CD4-positive, alpha-beta T cell (primary cell): ENCODE measurements at places on chromosomes 7 and 10. TPM values are rescaled to one million over a fixed set of nuclear protein-coding genes. Genes with fewer than 3 reads are reported as not detected.

GRCh38 chr10:70142555-70142954 is 3.9 kb downstream of the TYSND1 start:
- DNase-seq, result no peak
- peaks cover 32% of the 10 kb centered on the region for H3K4me1 ChIP-seq
- H3K27me3 ChIP-seq, result no peaks in the 10 kb centered on the region
- H3K27ac ChIP-seq, result no peak overlapping the region
- no peak overlapping the region for H3K4me3 ChIP-seq
- peaks cover 13% of the 10 kb centered on the region for H3K36me3 ChIP-seq

- H3K4me1 ChIP-seq, result peaks cover 12% of the 10 kb centered on the region
- no peak for DNase-seq
- H3K36me3 ChIP-seq, result no peaks in the 10 kb centered on the region
- H3K27ac ChIP-seq, result no peak overlapping the region
Measured at GRCh38 chr7:20776214-20776911, 10.3 kb downstream of the SP8 start.

DNA sequence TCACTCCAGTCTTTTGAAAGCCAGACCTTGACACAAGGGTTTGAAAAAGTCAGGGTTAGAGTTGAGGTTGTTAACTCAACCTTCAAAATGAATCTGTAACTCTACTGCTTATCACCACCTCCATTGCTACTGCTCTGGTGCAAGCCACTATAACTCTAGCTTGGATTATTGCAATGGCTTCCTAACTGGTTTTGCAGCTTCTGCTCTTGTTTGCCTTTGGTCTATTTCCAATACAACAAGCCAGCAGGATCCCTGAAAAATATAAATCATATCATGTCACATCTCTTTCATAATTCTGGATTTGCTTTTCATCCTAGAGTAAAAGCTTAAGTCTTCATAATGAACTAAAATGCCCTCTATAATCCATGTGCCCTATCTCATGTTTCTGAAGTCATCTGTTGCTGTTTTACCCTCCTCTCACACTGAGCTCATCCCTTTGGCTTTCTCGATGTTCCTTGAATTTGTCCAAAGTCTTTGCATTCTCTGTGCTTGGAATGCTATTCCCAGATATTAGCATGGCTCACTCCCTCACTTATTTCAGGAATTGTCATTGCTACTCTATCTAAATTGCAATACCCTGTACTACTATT is 10.9 kb downstream of the TAS2R60 start:
- no peaks in the 10 kb centered on the region for H3K27me3 ChIP-seq
- no peak overlapping the region for H3K4me3 ChIP-seq
- H3K4me1 ChIP-seq, result no peaks in the 10 kb centered on the region
- no peak for DNase-seq
- no peak overlapping the region for H3K27ac ChIP-seq

DNA sequence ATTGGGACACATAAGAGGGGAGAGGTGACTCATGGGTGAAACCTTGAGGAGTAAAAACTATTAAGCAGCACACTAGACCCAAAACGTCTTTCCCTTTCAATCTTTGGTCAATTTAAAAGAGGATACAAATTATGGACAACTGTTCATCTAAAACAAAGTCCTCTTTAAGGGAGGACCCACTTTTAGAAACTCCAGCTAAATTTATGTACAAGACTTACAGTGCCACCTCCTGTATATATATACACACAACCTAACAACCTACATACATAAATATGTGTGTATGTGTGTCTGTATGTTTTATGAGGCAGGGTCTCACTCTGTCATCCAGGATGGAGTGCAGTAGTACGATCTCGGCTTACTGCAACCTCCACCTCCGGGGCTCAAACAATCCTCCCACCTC is 18.1 kb upstream of the ZC3HAV1 start:
- no peak overlapping the region for H3K27ac ChIP-seq
- H3K36me3 ChIP-seq, result no peaks in the 10 kb centered on the region
- DNase-seq, result no peak
- H3K4me3 ChIP-seq, result no peak overlapping the region
- H3K27me3 ChIP-seq, result no peaks in the 10 kb centered on the region

DNA sequence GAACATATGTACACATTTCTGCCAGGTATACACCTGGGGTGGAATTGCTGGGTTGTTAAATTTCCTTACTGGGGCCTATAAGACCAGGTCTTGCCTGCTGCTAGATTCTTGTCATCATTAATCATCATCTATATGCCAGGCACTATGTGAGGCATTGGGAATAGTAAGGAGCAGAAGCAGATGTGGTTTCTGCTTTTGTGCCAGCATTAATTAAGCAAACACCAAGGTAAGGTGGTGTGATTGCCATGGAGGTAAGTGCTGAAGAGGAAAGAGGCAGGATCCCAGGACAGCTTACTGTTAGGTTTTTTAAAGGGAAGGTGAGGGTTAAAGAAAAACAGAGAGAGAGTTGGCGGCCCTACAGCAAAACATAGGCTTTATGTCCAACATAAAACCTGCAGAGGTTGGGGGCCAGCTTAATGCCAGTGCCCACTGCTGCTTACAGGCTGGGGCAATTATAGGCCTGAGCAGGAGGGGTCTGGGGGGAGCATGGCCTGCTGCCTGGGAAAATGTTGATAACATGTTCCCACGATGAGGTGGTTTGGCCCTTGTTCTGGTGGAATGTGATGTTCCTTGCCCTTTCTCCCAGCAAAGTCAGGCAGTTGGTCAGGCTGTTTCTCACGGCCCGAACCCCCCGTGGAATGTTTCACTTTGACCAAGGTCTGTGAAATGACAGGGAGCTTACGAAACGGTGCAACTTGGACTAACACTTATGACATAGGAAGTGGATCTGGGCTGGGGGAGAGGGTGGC is 93.9 kb downstream of the RBM20 start:
- peaks cover 31% of the 10 kb centered on the region for H3K4me1 ChIP-seq
- no peak for DNase-seq
- H3K27ac ChIP-seq, result no peak overlapping the region
- no peaks in the 10 kb centered on the region for H3K27me3 ChIP-seq

DNA sequence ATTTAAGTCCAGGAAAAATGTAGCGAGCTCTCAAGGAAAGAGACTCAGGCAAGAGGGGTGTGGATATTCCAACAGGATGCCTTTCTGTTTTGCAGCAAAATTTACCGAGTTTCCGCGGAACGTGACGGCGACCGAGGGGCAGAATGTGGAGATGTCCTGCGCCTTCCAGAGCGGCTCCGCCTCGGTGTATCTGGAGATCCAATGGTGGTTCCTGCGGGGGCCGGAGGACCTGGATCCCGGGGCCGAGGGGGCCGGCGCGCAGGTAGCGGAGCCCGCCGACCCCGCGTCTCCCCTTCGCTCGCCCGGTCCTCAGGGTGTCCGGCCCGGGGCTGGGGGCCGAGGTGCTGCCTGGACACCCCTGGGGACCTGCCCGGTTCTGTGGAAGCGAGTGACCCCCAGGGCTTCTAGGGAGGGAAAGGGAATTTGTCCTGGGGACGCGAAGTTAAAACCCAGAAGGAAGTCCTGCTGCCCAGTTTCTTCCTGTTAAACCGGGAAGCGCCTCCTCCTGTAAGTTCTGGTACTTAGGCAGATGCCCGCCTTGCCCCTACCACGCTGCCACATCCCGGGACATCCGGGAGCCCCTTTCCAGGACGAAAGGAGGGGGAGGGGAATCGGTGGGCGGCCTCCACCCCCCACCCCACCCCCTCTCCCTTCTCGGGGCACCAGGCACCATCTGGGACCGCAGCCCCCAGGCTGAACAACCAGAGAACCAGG is 2.5 kb downstream of the VSTM2A start:
- H3K36me3 ChIP-seq, result no peaks in the 10 kb centered on the region
- H3K27ac ChIP-seq, result no peak overlapping the region
- no peaks in the 10 kb centered on the region for H3K4me1 ChIP-seq
- DNase-seq, result no peak

DNA sequence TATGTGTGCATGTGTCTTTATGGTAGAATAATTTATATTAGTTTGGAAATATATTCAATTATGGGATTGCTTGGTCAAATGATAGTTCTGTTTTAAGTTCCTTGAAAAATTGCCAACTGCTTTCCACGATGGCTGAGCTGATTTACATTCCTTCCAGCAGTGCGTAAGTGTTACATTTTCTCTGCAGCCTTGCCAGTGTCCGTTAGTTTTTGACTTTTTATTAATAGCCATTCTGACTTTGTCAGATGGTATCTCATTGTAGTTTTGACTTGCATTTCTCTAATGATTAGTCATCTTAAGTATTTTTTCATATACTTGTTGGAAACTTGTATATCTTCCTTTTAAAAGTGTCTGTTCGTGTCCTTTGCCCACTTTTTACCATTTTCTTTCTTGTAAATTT is 434.2 kb upstream of the POT1 start:
- H3K27me3 ChIP-seq, result no peaks in the 10 kb centered on the region
- no peak for DNase-seq
- no peaks in the 10 kb centered on the region for H3K36me3 ChIP-seq
- no peaks in the 10 kb centered on the region for H3K4me1 ChIP-seq

- no peak for DNase-seq
- H3K27me3 ChIP-seq, result no peaks in the 10 kb centered on the region
- H3K27ac ChIP-seq, result no peak overlapping the region
- no peaks in the 10 kb centered on the region for H3K4me1 ChIP-seq
- no peaks in the 10 kb centered on the region for H3K36me3 ChIP-seq
Measured at GRCh38 chr10:105699504-105699903, 1058.4 kb downstream of the SORCS3 start.

DNA sequence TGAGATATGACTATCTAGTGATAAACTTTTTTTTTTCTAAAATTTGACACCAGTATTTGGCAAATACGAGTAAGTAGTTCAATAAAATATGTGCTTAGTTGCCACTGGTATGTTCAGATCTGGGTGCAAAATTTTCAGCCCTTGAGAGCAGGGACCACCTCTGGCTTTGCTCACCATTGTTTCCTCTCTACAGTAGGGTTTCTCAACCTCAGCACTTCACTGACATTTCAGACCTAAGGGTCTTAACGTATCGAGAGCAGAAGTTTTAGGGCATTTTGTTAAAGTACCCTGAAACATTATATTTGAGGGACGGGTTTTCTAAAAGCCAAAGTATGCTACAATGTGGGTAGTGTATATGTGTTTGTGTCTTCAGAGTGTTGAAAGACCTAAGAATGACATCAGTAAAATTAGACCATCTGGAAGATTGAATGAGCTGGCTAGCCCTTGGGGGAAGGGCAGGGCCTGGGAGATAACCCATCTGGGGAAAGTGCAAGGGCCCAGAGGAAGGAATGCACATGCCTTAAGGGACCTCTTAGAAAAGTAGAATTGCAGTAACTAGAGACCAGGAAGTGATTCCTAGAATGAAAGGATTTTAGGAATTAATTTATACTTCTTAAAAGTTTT is 11.8 kb downstream of the BZW2 start:
- no peaks in the 10 kb centered on the region for H3K36me3 ChIP-seq
- no peak overlapping the region for H3K4me3 ChIP-seq
- no peaks in the 10 kb centered on the region for H3K27me3 ChIP-seq
- no peak for DNase-seq
- no peak overlapping the region for H3K27ac ChIP-seq

DNA sequence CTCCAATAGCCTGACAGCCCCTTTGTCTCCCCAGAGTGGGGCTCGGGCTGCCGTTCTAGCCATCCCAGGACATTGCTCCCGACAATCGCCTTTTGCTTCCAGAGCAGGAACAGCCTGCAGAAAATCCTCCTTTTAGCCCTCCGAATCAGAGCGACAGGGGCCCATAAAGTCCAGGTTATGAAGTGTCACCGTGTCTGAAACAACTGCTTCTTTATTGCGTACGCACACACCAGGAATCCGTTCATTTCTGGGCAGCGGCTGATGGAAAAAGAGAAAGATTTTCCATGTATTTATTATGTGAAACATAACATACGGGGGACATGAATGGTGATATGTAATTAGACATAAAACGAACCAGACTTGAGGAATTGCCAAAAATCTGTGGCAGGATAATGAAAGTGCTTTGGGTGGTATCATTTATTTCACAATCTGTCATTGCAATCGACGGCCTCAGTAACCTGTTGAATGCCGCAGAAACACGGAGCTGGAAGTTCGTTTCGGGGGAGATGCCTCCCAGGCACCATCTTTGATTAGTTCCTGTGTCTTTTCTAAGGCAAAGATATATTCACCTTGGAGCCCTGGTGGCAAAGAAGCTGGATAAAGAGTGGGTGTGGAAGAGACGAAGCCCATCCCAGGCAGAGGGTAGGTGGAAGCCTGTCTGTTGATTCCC is 48.1 kb downstream of the FAM241B start:
- DNase-seq, result no peak
- H3K36me3 ChIP-seq, result no peaks in the 10 kb centered on the region
- no peak overlapping the region for H3K27ac ChIP-seq
- H3K27me3 ChIP-seq, result peaks cover 9% of the 10 kb centered on the region
- H3K4me3 ChIP-seq, result no peak overlapping the region
- H3K4me1 ChIP-seq, result no peaks in the 10 kb centered on the region

DNA sequence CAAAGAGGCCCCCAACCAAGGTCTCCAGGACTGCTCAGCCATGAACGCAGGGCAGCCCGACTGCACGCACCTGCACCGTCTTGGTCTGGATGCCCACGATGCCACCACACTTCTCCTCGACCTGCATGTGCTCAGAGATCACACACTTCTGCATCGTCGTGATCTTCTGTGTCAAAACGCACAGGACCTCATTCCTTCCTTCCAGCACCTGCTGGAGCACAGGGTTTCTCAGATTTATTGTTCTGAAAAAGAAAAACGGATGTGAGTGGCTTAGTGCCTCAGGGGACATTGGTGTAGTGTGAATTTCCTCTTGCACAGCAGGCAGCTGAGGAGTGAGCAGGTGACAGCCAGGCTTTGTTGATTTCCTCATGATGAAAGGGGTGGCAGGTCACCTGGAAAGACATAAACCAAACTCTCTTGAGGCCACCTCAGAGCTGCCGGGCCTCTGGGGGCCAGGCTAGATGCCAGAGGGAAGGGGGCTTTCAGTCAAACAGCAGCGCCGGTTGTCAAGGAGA is 38.2 kb downstream of the GSDME start:
- H3K27ac ChIP-seq, result no peak overlapping the region
- H3K27me3 ChIP-seq, result peaks cover 3% of the 10 kb centered on the region
- no peaks in the 10 kb centered on the region for H3K36me3 ChIP-seq
- no peak overlapping the region for H3K4me3 ChIP-seq
- no peaks in the 10 kb centered on the region for H3K4me1 ChIP-seq

DNA sequence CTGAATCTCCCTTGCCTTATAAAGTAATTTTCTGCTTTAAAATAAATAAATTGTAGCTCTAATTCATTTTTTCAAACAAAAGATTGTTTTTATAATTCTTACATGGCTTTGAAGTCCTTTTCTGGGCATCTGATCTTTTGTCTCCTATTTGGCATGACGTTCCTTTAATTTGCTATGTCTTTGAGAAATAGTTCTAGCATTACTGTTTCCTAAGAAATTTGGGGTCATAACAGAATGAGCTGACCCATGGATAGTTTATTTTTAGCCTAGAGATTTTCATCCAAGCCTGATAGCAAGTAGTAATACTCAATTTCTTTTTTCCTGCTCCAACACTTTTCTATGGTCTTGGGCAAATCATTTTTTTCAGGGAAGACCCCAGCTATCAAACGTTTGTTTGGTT is 31.4 kb downstream of the CCDC71L start:
- no peak for DNase-seq
- H3K4me1 ChIP-seq, result no peaks in the 10 kb centered on the region
- peaks cover 4% of the 10 kb centered on the region for H3K27me3 ChIP-seq
- no peak overlapping the region for H3K27ac ChIP-seq
- no peak overlapping the region for H3K4me3 ChIP-seq
- H3K36me3 ChIP-seq, result no peaks in the 10 kb centered on the region

GPR15LG gene
- total RNA-seq, result not detected

UNCX gene
- not detected for total RNA-seq

FAM25A gene
- not detected for total RNA-seq

CYP3A7 gene
- total RNA-seq, result not detected

SNCG gene
- total RNA-seq, result not detected

SKIDA1 gene
- 0.25 TPM for total RNA-seq

TEX36 gene
- not detected for total RNA-seq

HOXA2 gene
- total RNA-seq, result not detected

PIK3CG gene
- total RNA-seq, result 21.2 TPM

TMEM196 gene
- total RNA-seq, result not detected

CC2D2B gene
- total RNA-seq, result not detected

ARHGEF35 gene
- total RNA-seq, result 3.2 TPM

ALKBH4 gene
- 3.5 TPM for total RNA-seq
